Natural killer cell (primary cell): ENCODE measurements at places on chromosomes 1 and 21. TPM values are rescaled to one million over a fixed set of nuclear protein-coding genes. Genes with fewer than 3 reads are reported as not detected.

DNA sequence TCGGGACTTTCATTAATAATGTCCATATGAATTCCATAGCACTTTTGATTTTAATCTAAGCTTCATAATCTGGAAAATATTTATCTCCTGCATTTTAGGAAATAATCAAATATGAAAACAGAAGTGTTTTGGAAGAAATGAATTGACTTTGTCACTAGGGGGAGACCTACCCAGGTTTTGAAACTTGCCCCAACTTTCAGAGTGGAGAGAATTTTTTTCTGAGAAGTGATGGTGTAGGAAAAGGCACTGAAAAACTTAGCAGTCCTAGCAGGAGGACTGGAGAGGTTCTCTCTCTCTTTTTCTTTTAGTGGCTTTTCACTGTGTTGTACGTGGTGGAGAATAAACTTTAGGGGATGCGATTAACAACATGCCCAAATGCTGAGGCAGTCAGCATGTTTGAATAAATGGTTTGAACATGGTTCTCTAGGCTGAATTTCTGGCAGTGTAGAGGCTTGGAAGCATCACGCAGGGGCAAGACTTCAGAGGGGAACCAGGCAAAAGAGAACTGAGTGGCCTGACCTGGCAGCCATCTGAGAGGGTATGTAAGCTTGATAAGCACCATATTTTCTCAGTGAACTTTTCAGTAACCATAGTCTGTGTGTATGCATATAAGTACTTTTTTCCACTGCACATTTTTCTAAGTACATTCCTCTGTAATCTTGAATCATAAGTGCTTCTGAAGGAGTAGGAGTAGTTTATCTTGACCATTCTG is 68.3 kb upstream of the NEK7 start:
- DNase-seq, result no peak

- DNase-seq, result no peak
Measured at GRCh38 chr1:21365036-21365435, 74.8 kb upstream of the ECE1 start.

- peak; percentile 66 for DNase-seq
Measured at GRCh38 chr21:37463083-37463801, 96.7 kb downstream of the DYRK1A start.

DNA sequence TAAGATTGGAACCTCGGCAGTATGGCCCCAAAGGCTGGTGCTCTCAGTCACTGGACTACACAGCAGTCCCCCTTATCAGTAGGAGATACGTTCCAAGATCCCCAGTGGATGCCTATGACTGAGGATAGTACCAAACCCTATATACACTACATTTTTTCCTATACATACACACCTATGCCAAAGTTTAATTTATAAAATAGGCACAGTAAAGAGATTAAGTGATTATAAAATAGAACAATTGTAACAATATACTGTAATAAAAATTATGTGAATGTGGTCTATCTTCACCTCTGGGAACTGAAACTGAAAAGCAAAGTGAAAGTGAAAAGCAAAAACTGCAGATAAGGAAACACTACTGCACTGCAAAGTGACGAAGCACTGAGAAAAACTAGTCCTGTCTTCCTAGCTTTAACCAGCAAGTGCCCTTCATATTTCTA is 96.8 kb downstream of the INTS7 start:
- DNase-seq, result peak; percentile 58

DNA sequence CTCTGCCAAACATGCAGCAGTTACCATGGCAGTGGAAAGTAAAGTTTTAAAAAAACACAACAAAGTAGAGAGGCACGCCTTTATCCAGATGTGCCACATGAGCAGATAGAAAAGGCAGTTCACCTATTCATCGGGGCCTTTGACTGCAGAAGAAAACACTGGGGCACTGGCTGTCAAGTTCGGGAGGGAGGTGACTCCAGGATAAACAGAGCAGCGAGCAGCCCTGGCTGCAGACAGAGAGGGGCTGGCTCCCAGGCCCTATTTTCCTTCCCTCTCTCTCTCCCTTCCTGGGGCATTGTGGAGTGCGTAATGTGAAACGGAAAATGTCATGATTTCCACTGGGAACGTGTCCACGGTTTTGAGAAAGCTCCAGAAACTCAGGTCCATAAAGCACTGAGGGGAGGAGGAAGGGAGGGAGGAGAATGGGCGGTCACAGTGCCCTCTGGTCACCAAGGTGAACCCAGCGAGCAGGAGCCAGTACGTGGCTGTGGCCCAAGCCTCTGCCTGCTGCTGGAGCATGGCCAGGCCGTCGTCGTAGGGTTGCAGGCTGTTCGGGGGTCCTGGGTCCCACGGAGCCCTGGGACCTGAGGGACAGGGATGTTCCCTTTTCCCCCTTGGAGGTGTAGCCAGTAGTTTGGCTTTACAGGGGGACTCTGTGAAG is 114.7 kb upstream of the IRF2BP2 start:
- peak; percentile 60 for DNase-seq

The LMNA gene
- total RNA-seq, result 201 TPM

The CD46 gene
- total RNA-seq, result 110 TPM
